Activated naive CD4-positive, alpha-beta T cell treated with Interleukin-2 at 50 U/mL for 16 hours (primary cell): ENCODE measurements at places on chromosomes 11 and 22.

DNA sequence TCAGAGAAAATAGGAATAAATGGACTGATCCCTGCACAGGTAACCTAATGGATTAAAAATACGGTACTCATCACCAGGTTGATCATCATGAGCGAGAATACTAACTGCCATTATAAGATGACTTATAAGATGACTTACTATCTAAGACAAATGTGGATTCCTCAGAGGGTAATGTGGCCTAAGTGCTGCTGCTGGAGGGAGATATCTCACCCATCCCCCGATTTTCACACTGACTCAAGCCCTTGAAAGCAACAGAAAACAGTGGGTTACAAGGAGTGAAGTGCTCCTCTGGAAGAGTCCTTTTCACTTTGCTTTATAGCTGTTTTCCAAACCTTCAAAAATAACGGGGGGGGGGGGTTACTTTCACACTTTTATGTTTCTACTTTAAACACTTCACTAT lies 920 bp downstream of the TMEM218 start:
- no peak for DNase-seq

DNA sequence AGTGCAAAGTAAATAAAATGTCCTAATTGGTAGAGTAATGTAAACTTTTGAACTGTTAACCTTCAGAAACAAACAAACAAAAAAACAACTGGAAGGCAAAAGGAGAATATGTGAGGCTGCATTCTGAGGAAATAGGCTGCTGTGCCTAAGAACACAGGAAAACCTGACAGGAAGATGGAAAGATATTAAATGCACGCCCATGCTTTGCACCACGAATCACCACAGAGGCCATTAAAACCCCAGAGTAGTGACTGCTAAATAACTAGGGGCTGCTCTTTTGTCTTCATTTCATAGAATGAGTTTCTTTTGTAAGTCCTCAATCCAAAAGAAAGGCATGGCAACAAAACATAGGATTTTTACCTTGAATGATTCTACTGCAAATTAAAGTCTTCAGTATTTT lies 436.0 kb downstream of the RAB38 start:
- no peak for DNase-seq

DNA sequence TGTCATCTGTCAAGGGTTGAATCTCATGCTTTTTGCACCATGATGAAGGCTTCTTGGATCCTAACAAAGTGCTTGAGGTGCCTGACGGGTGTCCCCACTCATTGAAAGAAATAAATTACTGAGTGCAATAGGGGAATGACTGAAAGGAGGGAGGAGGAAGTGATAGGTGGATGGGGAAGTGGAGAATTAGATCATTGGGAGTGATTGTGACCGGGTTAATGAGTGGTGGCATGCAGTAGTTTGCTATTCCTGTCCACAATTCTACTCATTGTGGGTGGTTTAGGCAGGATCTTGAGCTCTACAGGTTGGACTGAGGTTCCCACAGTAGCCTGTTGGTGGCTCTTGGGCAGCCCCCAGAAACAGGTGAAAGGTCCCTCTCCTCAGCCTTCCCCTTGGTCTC lies 44.3 kb downstream of the THAP12 start:
- no peak for DNase-seq

DNA sequence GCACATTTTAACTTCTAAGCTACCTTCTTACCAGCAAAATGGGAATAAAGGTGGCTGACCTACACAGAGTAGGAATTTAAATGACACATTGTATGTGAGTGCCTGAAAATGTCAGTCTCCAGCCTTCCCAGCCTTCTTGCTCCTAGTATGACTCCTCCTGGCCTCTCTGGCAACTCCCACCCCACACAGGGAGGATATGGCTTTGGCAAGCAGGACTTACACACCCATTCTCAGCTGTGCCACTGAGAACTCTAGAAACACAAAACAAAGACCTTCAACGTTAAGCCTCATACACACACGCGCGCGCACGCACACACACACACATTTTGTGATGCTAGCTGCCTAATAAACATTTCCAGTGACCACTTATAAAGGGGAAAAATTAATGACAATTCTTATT lies 65.8 kb downstream of the PACSIN2 start:
- no peak for DNase-seq

GRCh38 chr22:32218470-32218869 lies 13.6 kb upstream of the RFPL2 start:
- no peak for DNase-seq

GRCh38 chr11:70423523-70424505 lies 25.5 kb downstream of the CTTN start:
- DNase-seq, result peak; percentile 46

GRCh38 chr11:97107604-97108003 lies 717.8 kb downstream of the JRKL start:
- DNase-seq, result no peak

- DNase-seq, result no peak
These were observed 53.2 kb downstream of the ALX4 start for GRCh38 chr11:44256673-44257291.

GRCh38 chr11:71336176-71336995 lies 84.0 kb upstream of the SHANK2 start:
- no peak for DNase-seq

DNA sequence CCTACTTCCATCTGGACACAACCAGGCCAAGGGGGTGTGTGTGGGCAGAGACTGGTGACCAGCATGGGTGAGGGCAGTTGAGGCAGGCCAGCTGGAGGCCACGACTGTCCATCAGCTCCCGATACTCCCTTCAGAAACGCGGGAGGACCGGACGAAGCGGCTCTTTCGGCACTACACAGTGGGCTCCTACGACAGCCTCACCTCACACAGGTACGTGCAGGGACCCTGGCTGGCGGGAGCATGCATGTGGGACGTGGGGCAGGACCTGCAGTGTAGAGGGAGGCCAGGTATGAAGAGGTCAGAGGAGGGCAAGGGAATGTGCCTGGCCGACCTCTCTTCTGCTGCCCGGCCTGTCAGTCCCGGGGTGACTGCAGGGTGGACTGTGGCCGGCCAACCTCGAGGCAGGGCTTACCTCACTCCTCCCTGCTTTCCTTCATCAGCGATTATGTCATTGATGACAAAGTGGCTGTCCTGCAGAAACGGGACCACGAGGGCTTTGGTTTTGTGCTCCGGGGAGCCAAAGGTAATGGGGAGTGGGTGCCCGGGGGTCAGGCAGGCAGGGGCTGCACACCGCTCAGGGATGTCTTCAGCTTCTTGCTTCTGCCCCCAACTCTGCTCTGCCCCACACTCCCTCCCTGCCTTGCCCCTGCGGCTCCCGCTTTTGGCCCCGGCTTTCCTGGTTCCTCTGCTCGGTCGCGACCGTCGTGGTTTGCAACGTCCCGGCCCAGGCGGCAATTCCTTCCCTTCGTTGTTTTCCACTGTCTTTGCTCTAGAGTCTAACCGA lies 31.3 kb downstream of the SHANK3 start:
- no peak for DNase-seq

- no peak for DNase-seq
These were observed 250.4 kb upstream of the SORL1-AS1 start for GRCh38 chr11:121703201-121703600.

DNA sequence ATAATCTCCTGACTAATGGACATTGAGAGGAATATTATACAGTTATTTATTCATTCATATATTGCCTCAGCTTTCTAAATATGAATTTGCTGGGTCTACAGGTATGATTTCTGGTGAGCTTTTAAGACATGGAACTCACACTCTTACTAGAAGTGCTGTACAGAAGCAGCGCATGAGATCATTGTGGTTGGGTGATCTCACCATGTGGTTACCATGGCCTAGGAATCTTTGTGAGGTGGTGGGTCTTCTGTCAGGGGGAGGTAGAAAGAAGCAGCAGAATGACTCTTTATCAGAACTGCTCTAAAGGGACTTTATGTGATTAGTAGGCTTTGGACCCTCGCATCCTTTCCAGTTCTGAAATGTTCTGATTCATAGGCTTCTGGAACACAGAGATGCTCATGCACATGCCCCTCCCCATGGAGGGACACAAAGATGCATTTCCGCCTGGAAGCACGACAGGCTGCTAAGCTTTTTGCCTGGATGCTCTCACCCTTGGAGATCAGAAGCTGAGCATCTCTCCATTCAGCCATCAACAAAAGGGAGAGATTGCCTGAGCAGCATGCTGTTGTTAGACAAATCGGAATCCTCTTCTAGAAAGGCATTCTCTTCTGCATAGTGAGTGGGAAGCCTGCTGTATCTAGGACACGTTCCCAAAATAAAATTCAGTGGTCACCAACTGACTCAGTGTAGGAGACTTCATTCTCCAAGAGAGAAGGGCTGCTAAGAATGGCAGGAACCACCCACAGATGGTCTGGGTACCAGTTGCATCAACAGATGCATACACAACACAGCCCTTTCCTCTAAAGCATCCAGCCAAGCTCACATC lies 51.3 kb downstream of the KIRREL3 start:
- DNase-seq, result no peak

- no peak for DNase-seq
These were observed 9.0 kb downstream of the FAM76B start for GRCh38 chr11:95780544-95780943.

GRCh38 chr11:71951741-71952310 lies 23.0 kb downstream of the RNF121 start:
- DNase-seq, result no peak

GRCh38 chr11:71336996-71337754 lies 84.8 kb upstream of the SHANK2 start:
- DNase-seq, result no peak

DNA sequence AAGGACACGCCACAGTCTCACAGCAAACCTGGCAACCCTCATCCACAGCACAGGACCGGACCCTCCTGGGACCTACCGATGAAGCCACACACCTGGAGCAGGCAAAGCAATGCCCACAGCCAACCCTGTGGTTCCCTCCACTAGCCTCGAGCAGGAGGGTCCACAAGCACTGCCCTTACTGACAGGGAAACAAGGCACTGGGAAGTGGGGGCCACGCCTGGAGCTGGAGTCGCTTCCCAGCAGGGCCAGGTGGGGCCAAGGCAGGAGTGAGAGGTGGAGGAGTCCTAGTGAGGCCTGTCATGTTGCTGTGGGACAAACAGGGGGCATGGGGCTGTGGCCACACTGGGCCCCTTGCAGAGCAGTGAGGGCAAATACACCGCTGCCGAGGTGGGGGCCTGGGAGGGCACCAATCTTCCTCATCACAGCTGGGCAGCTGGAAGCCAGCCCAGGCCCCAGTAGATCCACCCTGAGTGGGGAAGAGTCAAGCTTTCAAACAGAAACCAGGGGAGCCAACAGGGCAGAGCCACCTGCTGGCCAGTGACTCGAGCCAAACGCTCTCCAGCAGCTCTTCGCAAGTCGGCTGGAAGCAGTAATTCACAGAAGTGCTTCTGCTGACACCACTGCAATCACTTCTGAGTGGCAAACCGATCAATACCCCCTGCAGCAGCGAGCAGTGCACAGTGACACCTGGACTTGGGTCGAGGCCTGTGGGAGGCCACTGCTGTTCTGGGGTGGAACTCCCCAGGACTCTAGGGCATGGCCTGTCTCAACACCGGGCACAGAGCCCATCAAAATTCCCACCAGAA lies 13.7 kb downstream of the SULT4A1 start:
- no peak for DNase-seq

GRCh38 chr22:22960307-22960706 lies 72.7 kb downstream of the IGLL5 start:
- no peak for DNase-seq

DNA sequence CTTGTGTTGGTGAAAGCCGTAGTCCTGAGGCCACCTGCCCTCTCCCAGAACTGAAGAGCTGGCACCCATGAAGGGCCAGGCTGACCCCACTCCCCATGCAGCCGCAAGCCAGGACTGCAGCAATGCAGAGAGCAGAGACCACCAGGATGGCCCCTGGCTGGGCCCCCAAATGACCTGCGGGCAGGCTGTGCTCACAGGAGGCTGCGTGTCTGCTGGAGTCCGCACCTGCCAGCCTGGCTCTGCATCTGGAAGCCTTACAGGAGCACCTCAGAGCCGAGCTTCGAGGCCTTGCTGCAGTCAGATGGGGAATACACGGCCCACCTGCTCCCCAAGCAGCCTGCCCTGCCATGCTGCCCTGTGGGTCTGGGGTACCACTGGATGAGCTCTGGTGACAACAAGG lies 1336.8 kb downstream of the TBC1D22A start:
- DNase-seq, result no peak

DNA sequence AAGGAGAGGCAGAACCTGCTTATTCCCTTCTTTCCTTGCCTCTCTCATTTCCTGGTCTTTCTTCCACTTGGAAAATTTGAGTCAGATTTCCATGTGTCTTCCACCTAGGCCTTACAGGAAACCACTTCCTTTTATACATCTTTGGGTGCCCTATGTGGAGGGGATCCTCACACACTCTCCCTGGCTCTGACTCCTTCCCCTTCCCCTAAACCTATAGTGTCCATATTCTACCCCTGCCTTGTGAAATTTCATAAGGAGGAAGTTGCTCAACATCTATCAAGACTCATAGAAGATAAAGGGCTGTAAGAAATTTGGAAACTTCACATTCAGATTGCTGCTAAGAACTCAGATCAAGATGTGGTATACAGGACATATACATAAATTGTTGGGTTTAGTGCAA lies 20.4 kb downstream of the TUG1 start:
- DNase-seq, result no peak

DNA sequence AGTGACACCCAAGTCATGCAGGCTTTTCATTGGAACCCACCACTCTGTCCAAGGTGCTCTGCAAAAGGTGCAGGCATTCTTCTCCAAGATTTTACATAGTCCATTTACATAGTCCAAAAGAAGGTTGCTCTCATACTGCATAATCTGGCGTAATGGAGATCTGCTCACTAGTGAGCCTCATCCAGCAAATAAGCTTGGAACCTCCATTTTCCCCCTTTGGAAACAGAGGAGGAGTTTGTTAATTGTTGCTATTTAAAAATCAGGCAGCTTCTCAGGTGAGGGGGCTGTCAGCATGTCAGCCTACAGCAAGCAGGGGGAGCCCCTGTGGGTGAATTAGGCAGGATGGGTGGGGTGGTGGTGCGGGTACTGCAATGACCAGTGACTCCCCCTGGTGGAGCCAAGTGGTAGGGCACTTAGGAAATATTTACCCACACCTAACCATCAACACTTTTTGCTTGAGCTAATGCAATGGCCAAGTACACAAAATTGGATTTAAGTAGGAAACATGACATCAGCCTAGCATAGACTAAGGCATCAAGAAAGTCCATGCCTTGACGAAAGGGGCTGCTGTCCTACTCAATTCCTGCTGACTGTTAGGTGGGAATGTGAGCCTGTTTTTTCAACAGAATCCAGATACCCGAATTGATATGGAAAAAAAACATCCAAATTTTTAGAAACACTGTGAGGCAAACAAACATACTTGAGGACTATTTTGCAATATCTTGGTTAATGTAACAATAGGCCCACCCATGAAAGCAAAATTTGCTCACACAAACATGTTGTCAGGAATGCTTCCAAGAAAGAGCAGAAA lies 64.5 kb downstream of the AMBRA1 start:
- DNase-seq, result peak; percentile 75

DNA sequence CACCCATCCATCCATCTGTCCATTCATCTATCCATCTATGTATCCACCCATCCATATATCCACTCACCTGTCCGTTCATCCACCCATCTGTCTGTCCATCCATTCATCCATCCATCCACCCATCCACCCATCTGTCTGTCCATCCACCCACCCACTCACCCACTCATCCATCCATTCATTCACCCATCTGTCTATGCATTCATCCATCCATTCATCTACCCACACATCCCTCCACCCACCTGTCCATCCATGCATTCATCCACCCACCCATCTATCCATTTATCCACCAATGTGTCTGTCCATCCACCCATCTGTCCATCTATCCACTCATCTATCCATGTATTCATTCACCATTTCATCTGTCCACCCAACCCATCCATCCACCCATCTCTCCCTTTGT lies 33.3 kb downstream of the NADSYN1 start:
- no peak for DNase-seq

GRCh38 chr11:9075556-9075955 lies 15.8 kb downstream of the SCUBE2 start:
- DNase-seq, result no peak
